Renal pelvis (tissue), 12 donors: ENCODE measurements at places on chromosomes 11 and 22. TPM values are rescaled to one million over a fixed set of nuclear protein-coding genes. Genes with fewer than 3 reads are reported as not detected.
A peak's percentile ranks its signal among the peaks of the same experiment; 100 is the strongest.

DNA sequence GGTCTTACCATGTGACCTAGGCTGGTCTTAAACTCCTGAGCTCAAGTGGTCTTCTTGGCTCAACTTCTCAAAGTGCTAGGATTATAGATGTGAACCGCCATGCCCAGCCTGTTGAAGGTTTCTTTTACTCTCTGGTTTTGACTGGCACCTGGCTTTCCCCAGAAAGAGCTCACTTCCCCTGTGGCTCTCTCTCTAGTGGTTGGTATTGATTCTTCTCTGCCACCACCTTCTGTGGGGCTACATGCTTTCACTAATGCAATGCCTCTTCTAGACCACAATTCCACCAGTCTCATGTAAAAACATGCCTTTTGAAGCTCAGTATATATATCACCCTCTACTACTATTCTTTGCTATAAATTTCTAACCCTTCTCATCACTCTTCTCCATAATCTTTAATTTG, 67.2 kb downstream of the CCDC83 start:
- DNase-seq: no peak

GRCh38 chr22:25490896-25491295, 73.6 kb upstream of the GRK3 start:
- no peak for DNase-seq

- DNase-seq: no peak
These were observed 1234.0 kb downstream of the TBC1D22A start for GRCh38 chr22:47996446-47996857.

GRCh38 chr11:103584021-103584420, 452.4 kb upstream of the DDI1 start:
- no peak for DNase-seq

DNA sequence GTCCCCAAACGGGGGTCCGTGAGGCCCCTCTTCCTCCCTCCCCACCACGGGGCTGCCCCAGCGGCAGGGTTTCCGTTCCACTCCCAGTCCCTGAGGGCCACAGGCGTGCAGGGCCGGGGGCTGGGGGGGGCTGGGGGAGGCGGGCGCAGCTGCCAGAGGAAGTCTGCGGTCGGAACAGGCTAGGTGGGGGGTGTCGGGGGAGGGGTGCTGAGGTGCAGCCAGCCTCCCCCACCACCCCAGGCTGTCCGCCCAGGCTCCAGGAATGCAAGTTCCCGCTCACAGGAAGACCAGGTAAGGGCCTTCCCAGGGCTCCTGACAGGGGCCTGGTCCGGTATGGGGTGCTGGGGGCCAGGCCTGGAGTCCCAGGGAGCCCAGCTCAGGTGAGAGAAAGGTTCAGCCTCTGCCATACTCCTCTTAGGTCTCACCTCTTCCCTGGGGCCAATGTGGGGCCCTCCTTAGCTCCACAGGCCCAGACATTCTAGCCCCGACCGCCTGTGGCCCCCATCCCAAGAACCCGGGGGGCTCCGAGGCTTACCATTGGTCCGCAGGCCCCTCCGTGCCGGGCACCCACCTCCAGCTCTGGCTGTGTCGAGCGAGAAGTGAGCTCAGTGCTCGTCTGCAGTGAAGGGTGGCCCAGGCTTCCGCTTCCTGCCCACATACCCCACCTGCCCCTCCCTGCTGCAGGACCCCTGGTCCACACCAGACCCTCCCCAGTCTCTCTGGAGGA, at the start of gene PTPRCAP:
Gene PTPRCAP, minus strand, starts transcription at position 601 of the 727 bp plus-strand sequence. Its CDS starts 63 bp downstream, at position 538.
- DNase-seq: no peak

DNA sequence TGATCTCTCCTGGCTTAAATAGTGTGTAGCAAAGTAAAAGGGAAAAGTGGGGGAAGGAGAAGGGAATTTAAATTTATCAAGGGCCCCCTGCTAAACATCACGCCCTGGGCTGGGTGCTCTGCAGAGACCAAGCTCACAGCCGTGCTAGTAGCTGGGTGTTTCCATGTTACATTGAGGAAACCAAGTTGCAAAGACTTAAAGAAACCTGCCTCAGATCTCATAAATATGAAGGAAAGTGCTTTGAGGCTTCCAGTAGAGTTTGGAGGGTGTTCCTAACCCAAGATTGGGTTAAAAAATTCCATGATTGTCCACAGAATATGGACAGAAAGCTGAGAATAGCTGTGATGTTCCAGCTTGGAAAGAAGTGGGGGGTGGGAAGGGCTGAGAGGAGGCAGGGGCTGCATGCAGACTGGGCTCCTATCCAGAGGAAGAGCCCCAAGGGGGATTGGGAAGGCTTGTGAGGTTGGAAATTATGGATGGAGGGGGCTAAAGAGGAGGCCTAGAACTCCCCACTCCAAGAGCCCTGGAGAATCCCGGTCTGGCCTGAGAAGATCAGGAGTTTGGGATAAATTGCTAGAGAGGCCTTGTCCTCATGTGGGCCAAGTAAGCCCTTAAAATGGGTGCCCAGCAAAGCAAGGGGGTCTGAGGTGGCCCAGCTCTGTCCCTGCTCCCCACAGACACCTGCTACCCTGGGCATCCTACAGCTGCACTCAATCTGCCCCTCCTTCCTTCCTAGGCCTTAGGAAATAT, 25.0 kb upstream of the OAF start:
- peak; percentile 82 for DNase-seq

GRCh38 chr22:38959590-38959989, 2.2 kb downstream of the APOBEC3A start:
- DNase-seq: no peak

DNA sequence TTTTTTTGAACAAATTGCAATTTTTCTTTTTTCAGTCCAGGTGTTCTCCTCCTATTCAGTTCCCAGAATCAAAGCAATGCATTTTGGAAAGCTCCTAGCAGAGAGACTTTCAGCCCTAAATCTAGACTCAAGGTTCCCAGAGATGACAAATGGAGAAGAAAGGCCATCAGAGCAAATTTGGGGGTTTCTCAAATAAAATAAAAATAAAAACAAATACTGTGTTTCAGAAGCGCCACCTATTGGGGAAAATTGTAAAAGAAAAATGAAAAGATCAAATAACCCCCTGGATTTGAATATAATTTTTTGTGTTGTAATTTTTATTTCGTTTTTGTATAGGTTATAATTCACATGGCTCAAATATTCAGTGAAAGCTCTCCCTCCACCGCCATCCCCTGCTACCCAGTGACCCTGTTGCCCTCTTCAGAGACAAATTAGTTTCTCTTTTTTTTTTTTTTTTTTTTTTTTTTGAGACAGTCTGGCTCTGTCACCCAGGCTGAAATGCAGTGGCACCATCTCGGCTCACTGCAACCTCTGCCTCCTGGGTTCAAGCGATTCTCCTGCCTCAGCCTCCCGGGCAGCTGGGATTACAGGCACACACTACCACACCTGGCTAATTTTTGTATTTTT, 6.2 kb upstream of the UBE4A start:
- peak; percentile 8 for DNase-seq

Gene LGALS1
- polyA plus RNA-seq: 374 TPM

Gene RIMBP3B
- polyA plus RNA-seq: not detected

Gene TRIM51
- not detected for polyA plus RNA-seq

Gene SAA1
- not detected for polyA plus RNA-seq

Gene APOA4
- 0.06 TPM for polyA plus RNA-seq

Gene CCDC83
- polyA plus RNA-seq: 0.28 TPM
